ENCODE measurements at places on chromosomes 1 and 21. TPM values are rescaled to one million over a fixed set of nuclear protein-coding genes. Genes with fewer than 3 reads are reported as not detected.

DNA sequence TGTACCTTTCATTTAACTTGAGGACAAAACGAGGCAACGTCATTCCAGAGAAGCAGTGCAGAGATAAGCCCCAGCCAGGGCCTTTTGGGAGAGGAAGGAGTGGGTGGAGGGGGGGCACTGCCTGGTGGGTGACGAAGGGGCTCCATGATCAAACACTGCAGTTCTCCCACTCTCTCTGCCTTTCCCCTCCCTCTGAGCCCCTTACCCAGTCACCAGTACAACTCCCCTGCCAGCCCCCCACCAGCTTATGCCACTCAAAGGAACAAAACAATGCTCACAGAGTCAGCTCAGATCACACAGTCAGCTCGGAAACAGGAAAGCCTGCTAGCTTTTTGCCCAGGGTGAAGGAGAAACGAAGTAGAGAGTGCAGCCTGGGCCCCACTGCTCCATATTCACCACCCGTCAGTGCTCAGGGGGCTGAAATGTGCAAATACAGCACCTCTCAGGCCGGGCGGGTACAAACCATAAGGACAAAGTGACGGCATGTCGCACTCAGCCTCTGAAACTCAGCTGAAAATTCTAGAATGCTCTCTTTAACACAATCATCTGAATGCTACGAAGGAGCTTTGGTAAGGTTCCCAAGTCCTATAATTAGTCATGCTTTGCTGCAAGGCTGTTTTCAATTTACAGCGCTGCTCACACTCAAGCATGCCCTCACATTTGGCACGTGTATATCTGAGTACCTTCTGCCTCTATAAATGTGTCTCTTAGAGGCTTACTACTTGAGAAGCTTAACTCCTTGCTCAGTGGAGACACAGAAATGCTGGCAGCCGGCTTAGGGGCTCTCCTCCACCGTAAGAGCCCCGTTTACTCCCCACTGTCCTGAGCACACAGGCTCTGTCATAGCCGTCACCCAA lies 65.8 kb upstream of the RAB4A start:
- DNase-seq: no peak

DNA sequence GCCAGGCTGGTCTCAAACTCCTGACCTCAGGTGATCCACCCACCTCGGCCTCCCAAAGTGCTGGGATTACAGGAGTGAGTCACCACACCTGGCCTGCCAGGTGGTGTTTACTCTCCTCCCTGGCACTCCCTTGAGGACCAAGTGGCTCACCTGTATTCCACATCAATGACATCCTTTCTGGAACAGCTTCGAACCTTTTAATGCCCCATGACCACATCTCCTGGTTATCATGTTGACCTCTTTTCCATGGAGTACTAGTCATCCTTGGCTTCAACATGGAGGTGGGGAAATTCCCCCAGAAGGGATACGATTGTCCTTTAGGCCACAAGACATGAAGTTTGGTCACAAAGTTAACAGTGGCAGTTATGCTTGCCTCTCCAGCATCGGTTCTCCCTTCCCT lies 66.9 kb downstream of the CDC7 start:
- DNase-seq: no peak

DNA sequence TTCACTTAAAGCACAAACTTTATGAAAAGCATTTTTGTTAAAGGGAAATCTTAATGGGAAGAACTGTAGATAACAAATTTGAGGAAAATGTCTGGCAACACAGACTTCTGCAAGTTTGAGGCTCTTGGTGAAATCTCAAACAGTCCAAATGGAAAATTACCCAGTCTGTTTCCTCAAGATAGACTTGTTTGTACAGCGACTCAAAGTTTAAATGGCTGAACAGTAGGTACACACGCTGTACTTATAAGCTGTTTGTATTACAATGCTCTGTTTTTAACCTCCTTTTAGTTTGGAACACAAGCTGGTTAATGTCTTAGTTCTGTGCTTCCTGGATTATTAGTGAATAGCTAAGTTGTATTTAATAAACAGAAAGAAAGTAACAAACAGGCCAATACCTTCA lies 217.1 kb downstream of the NFIA start:
- no peak for DNase-seq

DNA sequence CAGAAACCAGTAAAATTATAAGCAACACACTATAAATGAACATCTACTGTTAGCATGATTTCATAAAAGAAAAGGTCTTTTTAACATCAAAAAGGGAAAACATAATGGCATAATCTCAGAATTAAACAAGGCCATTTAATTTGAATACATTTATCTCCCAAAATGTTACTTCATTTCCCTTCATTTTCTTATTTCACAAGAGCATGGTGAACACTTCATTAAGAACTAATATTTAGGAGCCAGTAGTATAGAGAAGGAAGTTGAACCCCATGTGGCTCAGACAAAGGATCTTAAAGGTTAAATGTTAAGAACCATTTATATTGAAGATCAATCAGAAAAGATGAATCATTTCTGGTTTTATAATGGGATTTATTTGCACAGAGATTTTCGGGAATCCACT lies 981.7 kb downstream of the TTLL7 start:
- DNase-seq: no peak

The PDE9A gene
- total RNA-seq: 40.7 TPM

The CYP4B1 gene
- not detected for total RNA-seq

The USH2A gene
- total RNA-seq: 0.14 TPM

- DNase-seq: no peak
These were observed 49.8 kb upstream of the PAX7 start for GRCh38 chr1:18580691-18581419.

GRCh38 chr1:234499943-234500245 lies 20.9 kb upstream of the TARBP1 start:
- DNase-seq: no peak

DNA sequence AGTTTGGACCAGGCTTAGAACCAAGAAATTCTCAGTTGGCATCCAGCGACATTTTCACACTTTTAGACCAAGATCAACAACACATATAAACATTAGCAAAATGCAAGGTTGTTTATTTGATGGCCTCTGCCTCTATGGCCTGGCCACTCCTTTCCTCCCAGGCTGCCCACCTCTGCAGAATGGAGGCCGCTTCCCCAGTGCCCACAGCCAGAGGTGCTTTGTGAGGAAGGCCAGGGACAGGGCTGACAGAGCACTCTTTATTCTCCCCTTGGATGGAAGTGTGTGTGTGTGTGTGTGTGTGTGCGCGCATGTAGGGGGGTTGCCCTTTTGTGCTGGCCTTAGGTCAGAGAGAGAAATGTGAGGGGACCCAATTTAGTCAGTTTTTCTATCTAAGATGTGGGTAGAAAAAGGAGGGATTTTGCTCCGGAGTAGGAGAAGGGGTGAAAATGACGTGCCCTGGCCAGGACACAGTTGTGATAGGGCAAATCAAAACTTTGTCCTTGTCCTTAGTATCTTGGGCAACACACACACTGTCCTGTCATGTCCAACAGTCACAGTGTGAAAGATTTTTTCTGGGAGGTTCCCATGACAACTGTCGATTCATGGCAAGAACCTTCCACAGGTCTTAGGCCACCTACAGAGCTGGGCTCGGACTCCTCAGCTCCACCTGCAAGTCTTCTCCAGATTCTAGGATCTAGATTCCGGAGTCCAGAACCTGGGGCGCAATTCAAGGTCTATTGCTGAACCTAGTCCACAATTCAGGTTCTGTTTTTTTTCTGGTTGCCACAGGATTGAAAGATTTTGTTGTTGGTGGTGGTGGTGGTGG lies 104.9 kb upstream of the SLC2A1 start:
- no peak for DNase-seq

- DNase-seq: no peak
These were observed 6.7 kb downstream of the INTS3 start for GRCh38 chr1:153734396-153735089.

DNA sequence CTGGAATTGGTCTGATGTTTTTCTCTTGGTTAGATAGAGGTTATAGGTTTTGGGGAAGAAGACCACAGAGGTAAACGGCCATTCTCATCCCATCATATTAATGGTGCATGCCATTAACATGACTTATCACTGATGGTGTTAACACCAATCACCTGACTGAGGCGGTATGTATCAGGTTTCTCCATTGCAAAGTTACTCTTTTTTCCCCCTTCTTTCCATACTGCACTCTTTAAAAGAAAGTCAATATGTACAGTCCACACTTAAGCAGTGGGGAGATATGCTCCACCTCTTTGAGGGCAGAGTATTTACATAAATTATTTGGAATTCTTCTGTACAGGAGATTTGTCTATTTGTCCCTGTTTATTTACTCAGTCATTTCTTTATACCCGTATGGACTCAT lies 35.7 kb upstream of the OSBPL9 start:
- no peak for DNase-seq

The BMP8B gene
- 1.4 TPM for total RNA-seq

The WDR64 gene
- not detected for total RNA-seq

DNA sequence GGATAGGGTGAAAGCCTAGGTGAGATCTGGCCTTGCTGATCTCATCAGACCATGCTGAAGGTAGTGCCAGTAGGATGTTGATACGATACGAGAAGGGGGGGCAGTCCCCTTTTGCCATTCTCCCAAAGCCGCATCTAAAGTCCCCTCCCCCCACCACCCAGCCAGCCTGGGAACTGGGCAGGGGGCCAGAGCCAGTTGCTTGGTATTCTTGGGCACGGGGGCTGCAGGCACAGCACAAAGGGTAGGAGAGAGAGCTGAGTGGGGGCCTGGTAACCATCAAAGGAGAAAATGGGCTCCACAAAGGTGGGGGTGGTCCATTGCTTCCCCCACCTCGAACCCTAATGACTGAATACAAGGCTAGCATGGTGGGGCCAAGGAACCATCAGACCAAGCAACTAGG lies 5.4 kb downstream of the PEA15 start:
- DNase-seq: no peak

DNA sequence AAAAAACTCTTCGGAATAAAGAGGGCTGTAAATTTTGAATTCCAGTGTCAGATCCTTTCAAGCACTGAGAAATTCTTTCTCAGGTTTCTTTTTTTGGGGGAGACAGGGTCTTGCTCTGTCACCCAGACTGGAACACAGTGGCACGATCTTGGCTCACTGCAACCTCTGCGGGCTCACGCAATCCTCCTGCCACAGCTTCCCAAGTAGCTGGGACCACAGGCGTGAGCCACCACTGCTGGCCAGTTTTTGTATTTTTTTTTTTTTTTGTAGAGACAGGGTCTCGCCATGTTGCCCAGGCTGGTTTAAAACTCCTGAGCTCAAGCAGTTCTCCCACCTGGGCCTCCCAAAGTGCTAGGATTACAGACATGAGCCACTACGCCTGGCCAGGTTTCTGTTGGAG lies 34.8 kb upstream of the EPHA8 start:
- no peak for DNase-seq

- DNase-seq: no peak
These were observed 108.0 kb upstream of the KCTD3 start for GRCh38 chr1:215459136-215459535.

The FAM131C gene
- total RNA-seq: 0.48 TPM

DNA sequence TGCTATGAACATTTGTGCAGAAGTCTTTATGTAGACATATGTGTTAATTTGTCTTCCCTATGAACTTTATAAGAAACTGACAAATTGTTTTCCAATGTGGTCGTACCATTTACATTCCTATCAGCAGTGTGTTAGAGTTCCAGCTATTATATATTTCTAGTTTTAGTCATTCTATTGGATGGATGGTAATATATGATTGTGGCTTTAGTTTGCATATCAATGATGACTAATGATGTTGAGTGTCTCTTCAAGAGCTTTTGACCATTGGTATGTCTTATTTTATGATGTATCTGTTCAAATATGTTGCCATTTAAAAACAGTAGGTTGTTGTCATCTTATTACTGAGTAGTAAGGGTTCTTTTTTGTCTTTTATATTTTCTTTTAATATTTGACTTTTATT lies 16.2 kb upstream of the ZNF326 start:
- DNase-seq: no peak

DNA sequence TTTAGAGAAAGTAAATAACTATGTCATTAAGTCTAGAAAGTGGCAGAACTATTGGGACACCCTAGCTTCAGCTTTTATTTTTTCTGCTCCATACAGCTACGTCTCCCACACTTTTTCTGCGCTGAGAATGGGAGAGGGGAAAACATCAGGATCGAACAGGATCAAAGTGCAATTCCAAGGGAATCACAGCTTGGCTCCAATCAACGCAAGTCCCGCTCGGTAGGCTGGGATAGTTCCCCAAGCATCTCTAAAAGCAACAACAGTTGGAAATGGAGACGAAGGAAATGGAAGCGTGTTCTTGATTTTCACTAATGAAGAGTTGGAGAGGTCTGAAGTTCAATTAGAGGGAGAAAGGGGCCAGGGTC lies 536 bp downstream of the HMGCL start:
- no peak for DNase-seq

The NUDT4B gene
- total RNA-seq: not detected

The RGS8 gene
- total RNA-seq: 1.8 TPM

DNA sequence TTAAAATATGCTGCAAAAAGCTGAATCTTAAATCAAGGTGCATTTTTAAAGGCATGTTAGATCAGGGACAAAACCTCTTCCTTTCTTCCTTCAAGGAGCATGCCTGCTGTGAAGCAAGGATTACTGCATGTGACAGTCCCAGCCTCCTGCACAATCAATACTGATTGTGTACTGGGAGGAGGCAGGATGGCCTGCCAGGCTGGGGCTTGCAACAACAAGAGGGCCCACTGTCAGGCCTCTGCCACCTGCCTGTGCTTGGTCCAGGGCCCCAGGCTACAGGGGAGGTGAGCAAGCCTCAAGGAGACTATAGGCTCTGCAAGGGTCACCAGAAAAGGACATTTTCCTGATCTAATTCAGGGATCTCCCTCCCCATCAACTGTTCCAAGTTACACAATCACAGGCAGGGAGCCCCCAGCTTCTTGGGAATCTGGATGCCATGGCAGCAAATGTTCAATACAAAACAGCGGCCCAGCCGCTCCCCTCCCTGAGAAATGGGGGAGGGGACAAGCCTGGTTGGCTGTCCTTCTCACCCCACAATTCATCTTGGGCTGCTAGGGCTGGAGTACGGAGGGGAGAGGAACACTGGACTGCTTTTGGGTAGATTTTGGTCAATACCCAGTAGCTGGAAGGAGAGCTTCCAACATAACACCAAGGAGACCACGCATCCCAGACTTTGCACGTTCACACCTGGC lies 76.7 kb downstream of the SSBP3 start:
- no peak for DNase-seq

GRCh38 chr1:43206600-43207228 lies 34.6 kb downstream of the CFAP57 start:
- DNase-seq: no peak

- DNase-seq: no peak
These were observed 27.4 kb downstream of the RSPH1 start for GRCh38 chr21:42468491-42469131.

GRCh38 chr1:78401148-78401547 lies 89.6 kb upstream of the PTGFR start:
- no peak for DNase-seq

The TRAF3IP3 gene
- total RNA-seq: not detected

The PTPN7 gene
- total RNA-seq: not detected

The MASP2 gene
- total RNA-seq: 0.14 TPM

The KDF1 gene
- total RNA-seq: not detected

- no peak for DNase-seq
These were observed 147.6 kb downstream of the ADSS2 start for GRCh38 chr1:244304156-244304555.

- no peak for DNase-seq
These were observed 20.7 kb downstream of the TDRD5 start for GRCh38 chr1:179612361-179612760.
